ENCODE measurements at places on chromosomes 12 and 14. TPM values are rescaled to one million over a fixed set of nuclear protein-coding genes. Genes with fewer than 3 reads are reported as not detected.

- DNase-seq: no peak
These were observed 12.0 kb downstream of the OSBPL8 start for GRCh38 chr12:76547526-76547925.

- DNase-seq: no peak
These were observed 7.6 kb downstream of the ITPK1 start for GRCh38 chr14:93108105-93108504.

GRCh38 chr14:43898687-43899086 lies 608.4 kb downstream of the FSCB start:
- no peak for DNase-seq

DNA sequence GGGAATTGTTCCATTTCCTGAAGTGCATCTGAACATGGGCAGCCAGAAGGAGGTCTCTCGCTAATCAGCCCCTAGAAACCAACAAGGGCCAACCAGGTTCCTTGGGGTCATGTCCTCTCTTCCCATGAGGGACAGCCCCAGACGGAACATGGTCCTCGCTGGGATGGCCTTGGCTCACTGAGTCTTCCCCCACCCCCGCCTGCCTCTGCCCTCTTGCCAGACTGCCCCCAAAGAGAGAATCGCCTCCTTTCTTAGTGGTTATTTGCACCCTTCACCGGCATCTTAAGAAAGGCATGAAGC lies 36.4 kb downstream of the CD9 start:
- DNase-seq: no peak

Gene LRIG3
- total RNA-seq: 7.3 TPM

GRCh38 chr12:85152311-85152729 lies 116.2 kb downstream of the LRRIQ1 start:
- DNase-seq: no peak

DNA sequence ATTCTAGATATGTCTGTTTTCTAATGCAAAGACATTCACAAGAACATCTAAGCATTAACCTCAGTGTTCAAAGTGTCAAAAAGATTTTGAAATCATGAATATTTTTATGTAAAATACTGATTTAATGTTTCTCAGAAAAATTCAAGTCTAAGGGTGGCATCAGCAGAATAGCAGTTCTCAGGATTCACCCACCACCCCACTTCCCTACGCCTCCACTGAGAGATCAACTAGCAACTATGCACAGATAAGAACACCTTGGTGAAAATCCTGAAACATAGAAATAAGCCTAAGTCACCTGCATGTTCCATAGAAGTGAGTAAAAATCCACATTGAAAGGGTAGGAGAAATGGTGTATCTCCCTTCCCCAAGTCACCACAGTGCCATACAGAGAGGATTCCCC lies 40.9 kb upstream of the RHOJ start:
- DNase-seq: no peak

GRCh38 chr12:56160193-56160763 lies 2.1 kb downstream of the MYL6 start:
- DNase-seq: no peak

DNA sequence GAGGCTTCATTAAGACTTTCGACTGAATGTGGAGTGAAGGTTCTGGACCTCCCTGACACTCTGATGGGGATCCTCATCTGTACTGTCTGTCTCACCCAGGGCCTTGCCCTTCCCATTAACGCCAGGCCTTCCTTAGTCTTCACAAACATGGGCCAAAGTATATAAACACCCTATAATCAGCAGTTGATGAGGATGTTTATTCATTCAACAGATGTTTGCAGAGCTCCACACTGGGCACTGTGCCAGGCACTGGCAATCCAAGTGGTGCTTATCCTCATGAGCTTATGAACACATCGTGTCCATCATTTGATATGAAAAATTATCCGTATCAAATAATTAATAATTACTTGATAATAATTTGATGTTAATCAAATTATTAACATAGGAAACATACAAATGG lies 454.4 kb downstream of the FUT8 start:
- no peak for DNase-seq

DNA sequence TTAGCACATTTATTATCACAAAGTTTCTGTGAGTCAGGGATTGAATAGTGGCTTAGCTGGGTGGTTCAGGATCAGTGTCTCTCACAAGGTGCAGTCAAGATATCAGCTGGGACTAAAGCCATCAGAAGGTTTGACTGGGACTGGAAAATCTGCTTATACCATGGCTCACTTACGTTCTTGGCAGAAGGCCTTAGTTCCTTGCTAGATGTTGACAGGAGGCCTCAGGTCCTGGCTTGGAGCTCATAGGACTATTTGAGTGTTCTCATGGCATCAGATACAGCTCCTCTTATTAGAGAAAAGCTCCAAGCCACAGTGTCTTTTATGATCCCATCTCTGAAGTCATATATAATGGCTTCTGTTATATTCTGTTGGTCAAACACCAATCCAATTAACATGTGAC lies 127.3 kb downstream of the SLC6A15 start:
- no peak for DNase-seq

- DNase-seq: peak; percentile 35
These were observed 662 bp downstream of the EPS8 start for GRCh38 chr12:15788233-15789219.

DNA sequence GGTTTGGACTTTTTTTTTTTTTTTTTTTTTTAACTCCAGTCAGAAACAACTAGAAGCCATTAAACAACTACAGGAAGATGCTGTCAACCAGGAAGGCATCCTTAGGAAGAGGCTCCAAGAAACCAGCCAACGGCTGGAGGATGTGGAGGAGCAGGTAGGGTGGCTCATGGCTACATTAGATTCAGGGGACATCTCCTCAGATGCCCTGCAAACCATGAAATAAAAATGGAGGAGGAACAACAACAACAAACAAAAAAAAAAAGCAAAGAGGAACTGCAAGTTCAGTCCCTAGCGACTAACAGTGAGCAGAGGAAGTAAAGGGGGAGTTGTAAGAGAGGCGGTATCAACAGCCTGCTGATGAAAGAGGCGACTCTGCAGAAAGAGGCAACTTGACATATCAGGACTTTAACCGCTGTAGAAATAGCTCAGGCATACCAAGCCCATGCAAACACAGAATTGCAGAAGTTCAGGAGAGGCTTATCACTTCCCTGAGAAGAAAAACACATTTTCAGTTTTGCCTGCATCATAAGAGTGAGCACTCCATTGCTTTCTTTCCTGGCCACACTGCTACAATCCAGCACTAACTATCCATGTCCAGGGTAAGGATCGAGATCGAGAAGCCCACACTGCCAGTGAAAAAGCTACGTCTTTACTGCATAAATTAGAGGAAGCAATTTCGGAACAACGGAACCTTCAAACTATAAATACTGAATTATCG lies 103.5 kb upstream of the BCAT1 start:
- DNase-seq: no peak

Gene ENDOU
- total RNA-seq: 0.62 TPM

Gene LRRC10
- 12.0 TPM for total RNA-seq

Gene DHH
- total RNA-seq: 1.0 TPM

Gene ART4
- total RNA-seq: 5.4 TPM

DNA sequence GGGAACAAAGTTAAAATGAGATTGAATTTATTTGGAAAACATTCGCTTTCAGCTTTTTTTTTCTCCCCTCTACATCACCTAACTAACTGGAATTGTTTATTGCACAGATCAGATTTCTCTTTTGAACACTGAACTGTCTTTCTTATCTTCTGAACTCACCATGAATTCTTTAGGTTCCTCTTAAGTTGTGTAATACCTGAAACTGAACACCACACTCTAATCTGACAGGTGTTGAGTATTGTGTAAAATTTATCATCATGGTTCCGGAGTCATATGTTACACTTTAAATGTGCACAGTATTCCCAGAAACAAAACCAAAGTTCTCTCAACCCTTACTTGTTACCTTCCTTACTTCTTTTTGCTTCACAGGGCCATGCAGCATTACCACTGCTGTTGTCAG lies 66.8 kb downstream of the TGFB3 start:
- DNase-seq: no peak

DNA sequence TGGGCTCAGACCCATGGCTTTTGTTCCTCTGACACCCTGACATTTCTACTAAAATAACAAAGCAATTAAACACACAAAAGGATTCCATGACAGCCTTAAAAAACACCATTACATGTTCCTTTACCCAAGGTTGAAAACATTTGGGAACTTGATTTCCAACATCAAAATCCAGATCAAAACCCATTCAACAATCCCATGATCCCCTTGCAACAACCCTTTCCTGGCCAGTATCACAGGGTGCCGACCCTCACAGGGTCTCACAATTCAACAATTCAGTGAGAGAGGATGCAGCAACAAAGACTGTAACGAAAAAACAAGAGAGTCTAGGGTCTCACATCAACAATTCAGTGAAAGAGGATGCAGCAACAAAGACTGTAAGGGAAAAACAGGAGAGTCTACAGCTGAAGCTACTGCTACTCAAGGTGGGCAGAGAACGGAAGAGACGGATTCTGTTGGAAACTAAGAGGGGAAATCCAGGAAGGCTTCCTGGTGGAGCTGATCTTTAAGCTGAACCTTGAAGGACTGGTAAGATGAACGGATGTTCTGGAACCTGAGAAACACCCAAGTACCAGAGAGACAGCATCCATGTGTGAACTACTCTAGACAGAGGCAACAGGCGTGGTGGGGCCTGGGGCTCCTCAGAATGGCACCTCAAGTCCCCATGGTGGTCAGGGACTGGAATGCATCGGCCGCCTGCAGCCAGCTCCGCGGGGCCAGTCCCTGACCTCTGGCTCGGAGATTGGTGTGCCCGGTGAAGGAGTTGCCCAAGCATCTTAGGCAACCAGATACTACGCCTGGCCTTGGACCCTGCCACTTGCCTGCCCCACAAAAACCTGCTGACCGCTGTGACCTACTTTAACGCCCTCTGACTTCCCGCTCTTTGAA lies 22.7 kb upstream of the ZFP36L1 start:
- DNase-seq: no peak
